Left lung (tissue), 14 donors: ENCODE measurements at places on chromosomes 6 and 20. TPM values are rescaled to one million over a fixed set of nuclear protein-coding genes. Genes with fewer than 3 reads are reported as not detected.

Gene RAB44
- total RNA-seq: 0.26 TPM

DNA sequence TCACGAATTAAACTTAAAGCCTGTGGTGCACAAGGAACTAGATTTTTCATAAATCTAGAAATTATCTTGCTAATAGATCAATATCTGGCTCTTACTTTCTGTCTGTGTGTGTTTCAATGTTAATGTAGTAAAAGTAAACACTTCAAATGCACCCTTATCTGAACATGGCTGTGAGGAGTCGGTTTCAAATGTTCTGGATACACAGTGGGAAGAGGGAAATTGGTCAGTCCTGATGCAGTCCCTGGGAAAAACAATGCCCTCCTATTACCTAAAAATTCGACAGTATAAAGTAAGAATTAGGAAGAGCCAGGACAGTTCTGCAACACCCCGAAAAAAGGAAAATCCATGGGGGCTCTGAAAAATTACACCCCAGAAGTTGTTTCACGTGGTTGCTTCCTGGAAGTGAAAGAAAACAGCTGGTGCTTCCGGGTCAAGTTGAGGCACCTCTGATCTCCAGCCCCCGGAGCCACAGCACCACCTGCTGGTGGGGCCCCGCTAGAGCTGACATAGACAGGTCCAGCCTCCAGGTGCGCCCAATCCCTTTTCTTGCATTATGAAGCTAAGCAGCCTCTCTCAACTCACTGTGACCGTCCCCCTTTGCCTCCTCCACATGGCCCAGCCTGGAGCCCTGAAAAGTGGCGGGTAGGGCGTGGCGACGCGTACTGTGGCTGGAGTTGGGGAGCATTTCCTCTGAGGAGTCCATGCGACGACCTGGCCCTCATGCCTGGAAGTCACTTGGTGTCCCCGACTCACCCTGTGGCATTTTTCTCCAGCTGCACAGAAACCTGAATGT, 8.3 kb downstream of the SEMG2 start:
- peak; percentile 92 for DNase-seq
- H3K27me3 ChIP-seq: peaks cover 3% of the 10 kb centered on the region
- H3K4me1 ChIP-seq: no peaks in the 10 kb centered on the region
- no peak overlapping the region for H3K4me3 ChIP-seq
- H3K36me3 ChIP-seq: no peaks in the 10 kb centered on the region
- no peak overlapping the region for H3K27ac ChIP-seq

DNA sequence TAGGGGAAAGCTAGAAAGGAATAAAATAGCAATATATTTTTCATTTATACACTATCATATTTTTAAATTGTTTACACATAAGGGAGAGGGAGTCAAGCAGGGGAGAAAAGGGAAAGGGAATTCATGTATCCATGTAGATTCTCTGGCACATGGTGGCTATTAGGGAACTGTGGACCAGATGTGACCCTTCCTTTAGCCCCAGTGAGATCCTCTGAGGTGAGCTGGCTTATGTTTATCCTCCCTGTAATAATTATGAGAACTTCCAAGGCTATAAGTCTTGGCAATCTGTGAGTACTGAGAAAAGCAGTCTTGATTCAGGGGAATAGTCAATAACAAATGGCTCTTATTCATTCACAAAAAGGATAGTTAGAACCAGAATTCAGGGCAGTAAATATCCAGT, 42.6 kb downstream of the TSBP1 start:
- no peak overlapping the region for H3K27ac ChIP-seq
- no peaks in the 10 kb centered on the region for H3K4me1 ChIP-seq

- H3K27ac ChIP-seq: peak overlapping the region; percentile 88
- H3K36me3 ChIP-seq: no peaks in the 10 kb centered on the region
- H3K4me1 ChIP-seq: peaks cover 46% of the 10 kb centered on the region
- H3K27me3 ChIP-seq: peaks cover 81% of the 10 kb centered on the region
- peak overlapping the region; percentile 59 for H3K4me3 ChIP-seq
These were observed 917 bp upstream of the TEAD3 start for GRCh38 chr6:35497571-35498421.
